Breast epithelium (tissue), 4 donors: ENCODE measurements at places on chromosomes 2 and 18. TPM values are rescaled to one million over a fixed set of nuclear protein-coding genes. Genes with fewer than 3 reads are reported as not detected.

The PDE1A gene
- total RNA-seq = 5.6 TPM

DNA sequence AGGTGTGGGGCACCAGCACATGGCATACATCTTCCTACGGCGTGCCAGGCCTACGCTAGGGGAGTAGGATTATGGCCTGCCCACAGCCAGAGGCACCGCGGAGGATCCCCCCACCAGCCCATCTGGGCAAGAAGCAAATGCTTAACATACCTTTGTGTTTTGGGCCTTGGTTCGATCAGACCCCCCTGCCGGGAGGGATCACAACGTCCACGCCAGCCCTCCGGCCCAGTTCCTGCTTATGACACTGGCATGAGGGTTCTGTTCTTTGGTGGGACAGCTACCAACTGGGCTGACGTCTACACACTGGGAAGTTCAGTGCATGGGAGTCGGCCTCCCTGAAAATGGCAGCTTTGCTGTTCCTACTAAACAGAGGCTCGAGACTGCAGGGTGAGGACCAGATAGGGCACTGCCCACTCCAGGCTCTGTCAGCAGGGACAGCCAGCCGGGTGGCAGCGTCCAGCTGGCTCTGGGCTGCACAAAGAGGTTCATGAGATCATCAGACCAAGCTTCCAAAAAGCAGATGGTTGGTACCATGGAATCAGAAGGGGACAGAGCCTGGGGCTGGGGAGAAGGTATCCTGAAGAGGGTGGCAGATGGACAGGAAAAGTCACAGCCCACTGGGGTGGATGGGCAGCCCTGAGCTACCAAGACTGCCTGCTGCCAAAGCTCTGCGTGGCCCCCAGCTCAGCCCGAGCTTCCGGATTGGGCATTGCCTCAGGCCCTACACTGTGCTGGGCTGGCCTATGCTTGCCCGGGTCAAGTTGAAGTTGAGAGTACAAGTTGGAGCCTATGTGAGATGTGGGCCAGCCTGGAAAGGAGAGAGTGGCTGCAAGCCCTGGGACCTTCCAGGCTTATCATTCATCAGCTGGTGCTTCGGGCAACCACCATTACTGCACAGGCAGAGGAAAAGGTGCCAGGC, 61.7 kb upstream of the TEX51 start:
- no peak overlapping the region for H3K4me3 ChIP-seq
- H3K36me3 ChIP-seq = no peaks in the 10 kb centered on the region
- no peak for DNase-seq
- H3K27me3 ChIP-seq = no peaks in the 10 kb centered on the region

GRCh38 chr2:120684289-120685065, 51.2 kb upstream of the GLI2 start:
- peak overlapping the region; percentile 68 for H3K27ac ChIP-seq
- no peaks in the 10 kb centered on the region for H3K4me1 ChIP-seq
- no peaks in the 10 kb centered on the region for H3K27me3 ChIP-seq

The PSD4 gene
- total RNA-seq = 40.3 TPM

The KRTCAP3 gene
- total RNA-seq = 3.8 TPM

The RNF152 gene
- 8.6 TPM for total RNA-seq

GRCh38 chr2:142841788-142842187, 35.7 kb upstream of the KYNU start:
- no peak for DNase-seq
- H3K36me3 ChIP-seq = no peaks in the 10 kb centered on the region
- no peaks in the 10 kb centered on the region for H3K27me3 ChIP-seq
- no peaks in the 10 kb centered on the region for H3K4me1 ChIP-seq

DNA sequence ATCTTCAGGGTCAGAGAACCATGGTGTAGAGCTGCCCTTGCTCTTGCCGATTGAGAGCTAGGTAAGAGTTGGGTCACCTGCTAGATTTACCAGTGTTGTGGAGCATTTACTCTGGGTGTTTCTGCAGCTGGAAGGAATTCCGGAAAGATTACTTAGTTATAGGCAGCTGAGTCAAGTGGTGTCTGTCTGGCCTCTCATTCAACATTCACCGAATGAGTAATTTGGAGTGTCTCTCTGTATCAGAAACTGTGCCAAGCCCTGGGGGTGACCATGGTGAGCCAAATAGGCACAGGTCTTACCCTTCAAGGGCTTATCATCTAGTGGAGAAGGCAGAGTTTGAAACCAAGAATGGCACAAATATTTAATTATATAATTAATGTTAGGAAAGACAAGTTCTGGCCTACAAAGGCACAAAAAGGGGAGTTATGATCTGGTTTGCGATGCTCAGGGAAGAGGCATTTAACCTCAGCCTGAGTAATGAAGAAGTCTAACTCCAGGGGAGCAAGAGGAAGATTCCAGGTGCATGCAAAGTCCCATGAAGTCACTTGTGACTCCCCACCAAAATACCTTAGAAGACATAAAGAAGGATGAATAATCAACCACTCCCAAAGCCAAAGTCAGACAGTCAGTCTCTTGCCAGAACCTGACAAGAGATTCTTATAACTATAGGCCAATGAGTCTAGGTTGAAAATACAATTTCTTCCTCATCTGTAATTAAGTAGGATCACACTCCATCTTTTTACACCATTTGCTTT, 12.5 kb downstream of the SETBP1 start:
- H3K4me3 ChIP-seq = no peak overlapping the region
- no peaks in the 10 kb centered on the region for H3K36me3 ChIP-seq
- H3K27ac ChIP-seq = no peak overlapping the region
- H3K4me1 ChIP-seq = peaks cover 3% of the 10 kb centered on the region
- DNase-seq = no peak

DNA sequence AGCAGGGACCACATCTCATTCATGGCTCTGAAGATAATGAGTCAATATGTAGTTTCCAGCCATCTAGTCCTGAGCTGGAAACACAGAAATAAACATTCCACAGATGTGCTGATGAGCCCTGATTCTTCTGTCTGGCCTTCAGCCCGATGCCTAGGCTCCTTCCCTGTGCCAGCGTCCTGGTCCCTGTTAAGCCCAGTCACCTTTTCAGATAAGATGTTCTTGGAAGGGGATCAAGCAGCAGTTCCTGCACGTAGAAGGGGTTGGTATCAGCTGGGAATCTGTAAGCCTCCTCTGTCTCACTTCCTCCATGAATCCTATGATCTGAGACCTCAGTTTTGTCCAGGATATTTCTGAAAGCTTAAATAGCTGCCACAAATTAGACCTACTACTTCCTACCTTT, 149.3 kb downstream of the TTC32 start:
- DNase-seq = no peak
- H3K4me1 ChIP-seq = no peaks in the 10 kb centered on the region
- H3K27me3 ChIP-seq = no peaks in the 10 kb centered on the region
- no peak overlapping the region for H3K27ac ChIP-seq

The TXNDC2 gene
- total RNA-seq = not detected

The MATN3 gene
- total RNA-seq = 1.3 TPM
